ENCODE measurements at places on chromosomes 2 and 18. TPM values are rescaled to one million over a fixed set of nuclear protein-coding genes. Genes with fewer than 3 reads are reported as not detected.

GRCh38 chr2:147646818-147647468 lies 197.9 kb upstream of the ACVR2A start:
- no peak for DNase-seq

DNA sequence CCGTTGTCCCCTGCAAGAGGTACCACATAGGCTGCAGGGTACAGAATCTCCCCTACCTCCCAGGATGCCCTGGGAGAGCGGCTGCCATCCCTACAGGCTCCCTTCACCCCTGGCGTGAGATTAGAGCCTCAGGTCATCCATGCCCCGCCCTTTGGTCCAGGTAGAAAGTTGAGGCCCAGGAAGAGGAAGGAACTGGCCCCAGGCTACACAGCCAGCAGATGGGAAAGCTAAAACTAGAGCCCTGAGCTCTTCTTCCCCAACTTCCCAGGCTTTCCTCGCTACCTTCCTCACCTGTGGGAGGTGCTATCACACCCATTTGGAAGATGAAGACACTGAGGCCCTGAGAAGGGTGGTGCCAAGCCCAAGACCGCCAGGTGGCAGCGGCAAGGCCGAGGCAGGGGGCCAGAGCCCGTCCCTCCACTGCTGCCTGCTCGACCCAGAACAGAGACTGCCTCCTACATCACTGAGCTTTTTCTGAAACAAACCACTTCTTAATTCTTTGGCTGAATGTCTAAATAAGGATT lies 25.8 kb downstream of the CIB4 start:
- DNase-seq: no peak

DNA sequence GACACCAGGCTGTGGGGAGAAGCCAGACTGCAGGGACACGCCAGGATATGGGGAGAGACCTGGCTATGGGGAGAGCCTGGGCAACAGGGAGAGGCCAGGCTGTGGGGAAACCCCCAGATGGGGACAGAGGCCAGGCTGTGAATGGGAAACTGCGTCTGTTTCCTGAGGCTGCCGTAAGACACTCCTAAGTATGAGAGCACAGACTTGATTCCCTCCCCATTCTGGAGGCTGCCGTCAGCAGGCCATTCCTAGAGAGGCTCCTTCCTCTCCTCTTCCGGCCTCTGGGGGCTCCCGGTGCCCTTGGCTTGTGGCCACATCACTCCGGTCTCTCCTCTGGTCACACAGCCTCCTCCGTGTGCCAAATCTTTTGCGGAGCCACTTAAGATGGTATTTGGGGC lies 32.3 kb downstream of the ADI1 start:
- DNase-seq: no peak

- peak; percentile 96 for DNase-seq
These were observed 83.7 kb downstream of the LPIN1 start for GRCh38 chr2:11829947-11830707.

GRCh38 chr2:119012345-119013301 lies 70.6 kb downstream of the MARCO start:
- no peak for DNase-seq

DNA sequence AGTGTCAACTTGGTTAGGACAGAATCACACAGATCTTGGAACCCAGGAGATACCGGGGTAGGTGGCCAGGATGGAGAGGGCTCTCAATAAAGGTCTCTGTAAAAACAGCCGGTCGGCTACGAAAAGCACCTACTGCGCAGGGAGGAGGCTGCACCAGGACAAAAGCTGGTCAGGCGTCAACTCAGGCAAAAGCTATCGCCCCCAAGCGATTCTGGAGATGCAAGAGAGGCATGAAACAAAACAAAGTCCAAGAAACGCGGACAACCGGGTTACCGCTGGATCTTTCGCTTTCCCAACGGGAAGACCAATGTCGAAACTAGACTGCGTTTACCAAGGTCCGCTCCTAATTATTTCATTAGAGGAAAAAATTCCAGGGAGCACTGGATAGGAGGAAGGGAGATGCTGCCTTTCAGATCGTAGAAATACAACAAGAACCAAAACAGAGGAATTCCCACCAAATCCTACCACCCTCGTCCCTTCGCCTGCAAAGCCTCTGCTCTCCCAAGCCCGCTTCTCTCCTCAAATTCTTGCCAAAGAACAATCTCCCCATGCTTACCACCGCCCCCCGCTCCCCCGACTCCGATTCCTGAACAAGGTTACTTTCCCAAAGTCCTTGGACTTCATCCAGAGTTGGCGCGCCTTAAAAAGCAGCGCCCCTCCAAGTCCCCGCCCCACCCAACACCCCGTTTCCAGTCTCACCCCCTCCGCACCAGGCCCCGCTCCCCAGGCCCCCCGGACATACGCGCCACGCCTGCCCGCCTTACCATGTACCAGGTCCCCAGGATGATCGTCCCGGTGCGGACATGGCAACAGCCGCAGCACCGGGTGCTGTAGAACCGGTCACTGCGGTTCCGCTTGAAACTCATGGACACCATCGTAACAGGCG lies 539 bp downstream of the LAPTM4A start:
- no peak for DNase-seq

The MAPRE3 gene
- polyA plus RNA-seq: 1.0 TPM

GRCh38 chr18:25873833-25874232 lies 216.6 kb downstream of the SS18 start:
- no peak for DNase-seq

DNA sequence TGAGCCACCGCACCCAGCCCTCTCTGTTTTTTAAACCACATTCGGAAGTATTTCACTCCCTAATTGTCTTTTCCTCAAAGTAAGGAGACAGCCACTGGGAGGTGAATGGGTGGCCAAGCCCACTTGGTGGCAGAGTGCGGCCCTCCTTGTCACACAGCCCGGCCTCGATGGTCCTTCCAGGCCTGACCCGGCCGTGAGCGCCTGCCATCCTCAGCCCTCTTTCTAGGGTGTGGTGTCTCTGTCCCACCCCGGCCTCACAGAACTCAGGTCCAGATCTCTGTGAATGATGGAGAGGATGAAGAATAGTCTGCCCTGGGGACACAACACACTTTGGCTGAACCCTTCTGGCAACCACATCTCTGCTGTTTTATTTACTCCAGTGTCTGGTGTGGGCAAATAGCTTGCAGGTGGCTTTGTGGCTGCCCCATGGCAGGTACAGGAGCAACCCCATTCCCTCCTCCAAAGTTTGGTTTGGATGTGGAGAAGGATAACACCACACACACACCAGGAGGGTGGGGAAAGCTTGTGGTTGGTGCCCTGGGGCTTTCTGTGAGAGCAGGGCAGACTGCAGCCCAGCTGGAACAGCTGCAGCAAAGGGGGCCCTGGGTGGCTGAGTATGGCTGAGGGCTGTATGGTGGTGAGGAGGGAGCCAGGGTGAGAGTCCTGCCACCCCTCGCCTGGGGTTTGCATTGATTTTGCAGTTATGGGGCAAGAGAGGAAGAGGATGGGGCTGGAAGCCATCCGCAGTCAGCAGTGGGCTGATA lies 88.6 kb downstream of the FAM168B start:
- DNase-seq: no peak

The ACVR1 gene
- 0.24 TPM for polyA plus RNA-seq

GRCh38 chr2:1744151-1744445 lies 217 bp downstream of the PXDN start:
- no peak for DNase-seq

GRCh38 chr2:126385983-126386382 lies 270.0 kb upstream of the GYPC start:
- no peak for DNase-seq

The CKAP2L gene
- 27.4 TPM for polyA plus RNA-seq

GRCh38 chr2:108370080-108370479 lies 7.7 kb upstream of the SULT1C4 start:
- DNase-seq: no peak

GRCh38 chr18:9321017-9321452 lies 13.5 kb upstream of the TWSG1 start:
- DNase-seq: no peak

DNA sequence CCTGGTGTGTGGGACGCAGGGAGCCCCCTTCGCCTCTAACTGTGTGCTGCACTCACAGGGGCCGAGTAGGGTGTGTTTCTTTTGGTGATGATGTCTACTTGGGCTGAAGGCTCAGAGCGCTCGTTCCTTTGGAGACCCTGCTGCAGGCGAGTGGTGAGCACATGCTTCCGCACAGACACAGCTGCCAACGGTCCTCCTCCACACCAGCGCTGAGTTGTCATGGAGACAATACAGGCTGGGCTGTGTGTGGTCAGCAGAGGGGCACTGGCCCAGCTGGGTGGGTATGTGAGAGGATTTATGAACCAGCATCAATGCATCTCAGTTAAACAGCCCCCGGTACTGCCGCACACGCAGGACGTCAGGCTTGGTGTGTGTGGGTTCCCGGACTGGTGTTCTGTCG lies 143.5 kb downstream of the SH3RF3 start:
- DNase-seq: no peak

- no peak for DNase-seq
These were observed 36.2 kb upstream of the TMEFF2 start for GRCh38 chr2:192230889-192231453.

The UGT1A6 gene
- polyA plus RNA-seq: not detected

The NBEAL1 gene
- 6.7 TPM for polyA plus RNA-seq

The CCDC85A gene
- not detected for polyA plus RNA-seq

The TGFA gene
- polyA plus RNA-seq: not detected

GRCh38 chr18:56009411-56009810 lies 421.4 kb upstream of the TCF4 start:
- DNase-seq: no peak

DNA sequence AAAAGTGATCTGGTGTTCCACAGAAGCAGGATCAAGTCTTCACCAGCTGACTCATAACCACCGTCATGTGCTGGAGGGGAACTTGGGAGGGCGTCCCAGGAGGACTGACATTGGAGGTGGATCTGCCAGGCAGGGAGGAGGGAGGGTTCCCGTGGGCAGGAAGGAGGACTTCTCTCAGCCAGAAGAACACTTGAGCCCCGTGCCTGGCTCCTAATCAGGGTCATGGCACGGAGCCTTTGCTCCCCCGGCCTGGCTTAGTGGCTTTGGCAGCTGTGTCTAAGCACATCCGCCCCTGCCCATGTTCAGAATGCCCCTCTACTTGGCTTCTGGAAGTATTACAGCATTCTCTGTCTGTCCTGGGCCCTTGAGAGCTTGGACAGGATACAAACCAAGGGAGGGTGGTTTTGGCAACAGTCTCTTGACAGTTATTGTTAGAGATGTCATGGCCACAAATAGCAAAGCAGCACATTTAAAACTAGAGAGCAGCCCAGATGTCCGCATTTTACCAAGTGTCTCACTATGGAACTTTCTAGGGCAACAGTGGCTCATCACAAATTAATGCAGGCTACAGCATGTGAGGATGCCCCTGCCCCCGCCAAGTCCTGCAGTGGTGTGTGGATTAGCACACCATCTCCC lies 11.5 kb downstream of the PPP1R7 start:
- no peak for DNase-seq

DNA sequence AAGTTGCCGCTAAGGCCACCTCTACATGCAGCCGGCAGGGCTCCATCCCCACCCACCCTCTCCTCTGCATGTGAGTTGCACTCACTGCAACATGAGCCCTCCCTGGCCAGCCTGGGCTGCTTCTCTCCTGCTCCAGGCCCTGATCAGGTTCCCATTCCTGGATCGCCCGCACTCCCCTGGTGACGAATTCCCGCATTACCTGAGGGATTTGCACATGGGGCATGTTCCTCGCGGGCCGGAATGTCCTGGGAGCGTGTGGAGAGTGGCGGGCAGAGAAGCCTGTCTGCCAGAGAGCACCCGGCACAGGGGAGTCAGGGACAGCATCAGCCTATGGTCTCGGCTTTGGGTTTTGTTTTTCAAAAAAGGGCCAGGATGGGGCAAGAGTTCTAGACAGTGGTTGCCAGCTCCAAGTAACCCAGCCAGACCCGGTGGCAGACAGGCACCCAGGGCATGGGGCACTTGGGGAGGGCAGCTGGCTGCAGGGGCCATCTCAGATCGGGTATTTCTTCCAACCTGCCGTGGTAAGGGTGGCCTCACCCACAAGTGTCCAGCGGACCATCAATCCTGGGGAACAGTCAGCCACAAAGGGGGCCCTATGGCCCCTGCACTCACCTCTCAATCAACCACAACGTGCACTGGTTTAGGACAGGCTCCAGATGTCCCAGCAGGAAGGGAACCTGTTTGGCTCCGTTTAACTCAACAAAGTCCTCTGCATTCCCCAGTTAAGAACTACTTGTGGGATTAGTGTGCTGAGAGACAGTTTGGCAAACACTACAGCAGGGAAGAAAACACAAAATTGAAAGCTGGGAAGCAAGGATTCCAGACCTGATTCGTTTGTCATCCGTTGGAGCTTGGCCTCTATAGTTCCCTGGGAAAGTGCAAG lies 187.7 kb downstream of the SMAD7 start:
- DNase-seq: no peak

- no peak for DNase-seq
These were observed 221.3 kb upstream of the TMEFF2 start for GRCh38 chr2:192416060-192416459.

- DNase-seq: no peak
These were observed 147.7 kb upstream of the SLC1A4 start for GRCh38 chr2:64841461-64841860.

The BMP10 gene
- polyA plus RNA-seq: not detected

- no peak for DNase-seq
These were observed 86.0 kb downstream of the TACR1 start for GRCh38 chr2:75113231-75113869.

- DNase-seq: no peak
These were observed 64.8 kb downstream of the ARMC9 start for GRCh38 chr2:231263118-231263831.

DNA sequence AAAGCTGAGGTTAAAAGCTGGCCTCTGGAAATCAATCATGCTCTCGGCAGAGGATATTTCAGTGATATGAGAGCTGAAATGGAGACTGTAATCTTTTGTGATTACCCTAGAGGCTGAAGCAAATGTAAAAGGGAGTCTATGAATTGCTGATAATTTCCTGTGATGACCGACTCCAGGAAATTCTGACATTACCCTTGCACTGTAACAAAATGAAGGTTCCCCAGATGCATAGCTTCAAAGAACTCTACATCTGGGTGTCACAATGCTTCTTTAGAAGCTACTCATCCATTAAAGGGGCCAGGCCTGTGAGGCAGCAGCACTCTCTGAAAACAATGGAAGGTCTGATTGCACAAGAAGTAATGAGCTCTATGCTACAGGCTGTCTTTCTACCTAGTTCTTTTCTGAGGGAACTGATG lies 268.2 kb upstream of the SESTD1 start:
- no peak for DNase-seq

DNA sequence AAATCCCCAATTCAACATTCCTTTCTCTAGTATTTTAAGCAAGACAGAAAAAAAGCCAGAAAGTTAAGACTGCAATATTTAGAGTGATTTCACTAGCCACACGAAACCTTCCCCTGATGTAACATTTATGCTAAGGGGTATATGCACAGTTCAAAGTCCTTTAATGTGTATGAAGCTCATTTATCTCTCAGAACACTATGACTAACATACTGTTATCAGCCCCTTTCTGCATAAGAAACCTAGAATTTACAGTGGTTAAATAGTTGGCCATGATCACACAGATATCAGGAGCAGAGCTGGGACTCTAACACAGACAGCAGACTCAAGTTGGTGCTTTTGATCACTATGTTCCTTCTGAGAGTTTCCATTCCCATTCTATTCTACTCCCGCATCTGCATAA lies 185.5 kb downstream of the CDH2 start:
- no peak for DNase-seq

The WDR7 gene
- 13.0 TPM for polyA plus RNA-seq

DNA sequence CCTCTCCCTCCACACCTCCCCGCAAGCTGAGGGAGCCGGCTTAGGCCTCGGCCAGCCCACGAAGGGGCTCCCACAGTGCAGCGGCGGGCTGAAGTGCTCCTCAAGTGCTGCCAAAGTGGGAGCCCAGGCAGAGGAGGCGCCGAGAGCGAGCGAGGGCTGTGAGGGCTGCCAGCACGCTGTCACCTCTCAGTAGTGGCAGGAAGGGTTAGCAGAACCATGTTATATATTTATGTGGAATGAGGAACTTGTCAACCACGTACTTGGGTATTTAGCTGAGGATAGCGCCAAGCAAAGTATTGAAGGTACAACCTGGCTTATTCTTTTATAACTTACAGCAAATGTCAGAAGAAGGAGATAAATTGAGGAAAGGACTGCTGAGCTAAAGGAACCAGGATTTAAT lies 144.1 kb upstream of the MGAT5 start:
- no peak for DNase-seq

All from GM12878 (cell line).